ENCODE measurements at places on chromosomes 6 and 20. TPM values are rescaled to one million over a fixed set of nuclear protein-coding genes. Genes with fewer than 3 reads are reported as not detected.

GRCh38 chr6:63814459-63814858 is 178.9 kb downstream of the PHF3 start:
- no peak for DNase-seq

GRCh38 chr6:29332676-29333075 is 31.2 kb downstream of the OR14J1 start:
- no peak for DNase-seq

GRCh38 chr6:31228476-31228875 is 43.4 kb downstream of the HLA-C start:
- DNase-seq = no peak

DNA sequence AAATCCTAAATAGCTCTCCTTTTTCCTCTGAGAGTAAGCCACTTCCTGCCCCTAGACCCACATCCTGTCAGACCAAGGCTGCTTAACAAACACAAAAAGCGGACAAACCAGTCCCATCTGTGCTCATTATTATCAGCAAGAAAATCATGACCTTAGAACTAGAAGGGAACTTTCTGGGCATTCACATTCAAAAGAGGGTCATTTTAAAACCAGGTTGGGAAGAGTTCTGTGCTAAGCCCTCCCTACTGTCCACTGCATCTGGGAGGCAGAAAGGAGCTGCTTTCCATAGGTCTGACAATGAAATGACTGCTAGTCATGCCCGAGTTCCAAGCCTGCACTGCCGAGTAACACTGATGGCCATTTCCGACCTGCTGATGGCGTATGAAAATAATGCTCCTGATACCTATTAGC is 15.4 kb downstream of the EZR start:
- peak; percentile 86 for DNase-seq

DNA sequence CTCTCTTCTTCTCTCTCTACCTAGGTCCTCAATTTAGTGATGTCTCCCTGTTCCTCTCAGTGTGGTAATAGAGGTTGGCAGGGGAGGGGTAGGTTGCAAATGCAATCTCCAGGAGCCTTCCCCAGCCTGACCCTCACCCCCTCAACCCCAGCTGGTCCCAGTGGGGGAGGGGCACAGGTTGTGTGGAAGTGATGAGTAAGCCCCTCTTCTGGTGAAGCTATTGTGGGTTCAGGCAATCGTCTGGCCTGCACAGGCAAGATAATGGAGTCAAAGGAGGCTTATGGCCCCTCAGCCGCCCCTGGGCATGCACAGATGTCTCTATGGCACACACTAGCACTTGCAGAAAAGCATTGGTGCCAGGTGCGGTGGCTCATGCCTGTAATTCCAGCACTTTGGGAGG is 10.8 kb upstream of the ADA start:
- no peak for DNase-seq

Gene FOXF2
- total RNA-seq = 104 TPM

Gene GSTA2
- total RNA-seq = 6.8 TPM

Gene DPPA5
- not detected for total RNA-seq

Gene ACSS1
- total RNA-seq = 135 TPM

Gene OPRL1
- not detected for total RNA-seq
